Stimulated activated CD8-positive, alpha-beta memory T cell treated with anti-CD3 and anti-CD28 coated beads, Interleukin-4, amount 100 ng/mL, for 48 hours (primary cell): ENCODE measurements at places on chromosomes 3 and 15.

- no peak for DNase-seq
Measured at GRCh38 chr3:44074181-44074580, 167.5 kb upstream of the TOPAZ1 start.

DNA sequence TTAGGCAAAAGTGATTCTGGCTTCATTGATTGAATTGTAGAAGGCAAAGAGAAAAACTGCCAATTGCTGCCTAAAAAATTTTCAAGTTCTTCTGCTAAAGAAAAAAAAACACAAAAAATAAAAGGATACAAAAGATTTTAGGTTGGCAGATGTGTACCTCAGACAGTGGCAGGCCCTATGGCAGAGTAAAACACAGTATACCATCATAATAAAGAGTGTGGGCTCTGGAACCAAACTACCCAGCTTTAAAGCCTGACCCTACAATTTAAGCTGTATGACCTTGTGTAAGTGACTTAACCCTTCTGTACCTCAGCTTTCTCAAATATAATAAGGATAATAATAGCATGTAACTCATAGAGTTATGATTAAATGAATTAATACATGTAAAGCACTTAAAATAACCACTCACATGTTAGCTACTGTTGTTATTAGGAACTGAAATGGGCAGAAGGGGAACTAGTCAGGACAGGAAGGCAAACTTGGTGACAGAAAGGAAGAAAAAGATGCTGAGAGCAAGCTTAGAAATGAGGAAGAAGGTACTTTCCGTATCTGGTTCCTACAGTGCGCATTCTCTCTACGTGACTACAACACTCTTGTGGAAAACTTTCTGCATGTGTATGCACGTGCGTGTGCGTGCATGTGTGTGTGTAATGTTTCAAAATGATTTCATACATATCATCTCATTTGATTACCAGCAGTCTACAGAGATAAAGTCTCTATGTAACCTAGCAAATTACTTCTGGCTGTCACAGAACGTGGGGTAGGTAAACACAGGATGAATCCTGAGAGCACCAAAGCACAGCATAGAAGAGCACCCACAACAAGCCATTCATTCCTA lies 13.6 kb upstream of the GATM start:
- no peak for DNase-seq

GRCh38 chr3:21056293-21056692 lies 694.7 kb downstream of the ZNF385D start:
- no peak for DNase-seq

DNA sequence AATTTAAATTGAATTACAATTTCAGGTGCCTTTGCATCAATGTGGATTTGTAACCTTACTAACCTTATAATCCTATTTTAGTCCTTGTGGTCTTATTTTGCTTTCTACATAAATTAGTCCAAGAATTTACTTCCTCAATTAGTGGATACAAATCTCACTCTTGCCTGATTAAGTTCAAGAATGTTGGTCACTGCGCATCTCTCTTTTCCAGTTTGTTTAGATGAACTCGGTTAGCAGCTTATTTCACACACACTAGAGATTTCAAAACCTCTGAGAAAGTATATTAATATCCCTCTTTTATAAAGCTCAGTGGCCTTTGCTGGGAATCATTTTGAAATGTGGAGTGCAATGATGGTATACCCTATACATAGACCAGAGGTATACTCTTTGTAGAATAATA lies 243.4 kb downstream of the DTWD1 start:
- no peak for DNase-seq

GRCh38 chr3:18144571-18144970 lies 280.6 kb downstream of the SATB1 start:
- DNase-seq = no peak

DNA sequence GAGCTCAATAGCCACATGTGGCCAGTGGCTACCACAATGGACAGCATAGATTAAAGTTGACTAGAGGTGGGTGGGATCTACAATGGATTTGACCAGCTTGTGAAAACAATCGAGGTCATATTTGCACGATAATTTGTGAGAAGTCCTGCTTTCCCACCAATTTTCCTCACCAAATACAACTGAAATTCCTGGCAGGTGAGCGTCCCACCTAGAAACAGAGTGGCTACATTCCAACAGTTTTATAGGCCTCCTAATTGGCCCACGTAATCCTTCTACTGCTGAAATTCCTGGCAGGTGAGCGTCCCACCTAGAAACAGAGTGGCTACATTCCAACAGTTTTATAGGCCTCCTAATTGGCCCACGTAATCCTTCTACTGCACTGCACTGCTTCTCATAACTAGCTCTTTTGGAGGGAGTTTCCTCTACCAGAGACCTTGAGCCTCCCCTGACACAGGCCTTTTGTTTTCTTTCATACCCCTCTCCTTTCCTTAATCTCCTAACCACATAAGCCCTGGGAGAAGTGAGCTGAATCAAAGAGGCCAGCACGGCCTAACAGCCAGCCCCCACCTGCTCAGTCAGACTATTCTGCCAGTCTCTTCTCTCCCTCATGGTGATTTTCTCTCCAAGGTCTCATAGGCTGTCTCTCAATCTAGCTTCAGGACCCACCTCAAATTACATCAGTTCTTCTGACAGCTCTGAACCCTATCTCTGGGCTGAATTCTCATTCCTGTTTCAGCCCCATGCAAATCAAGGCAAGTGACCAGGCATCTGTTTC lies 80.2 kb downstream of the BFSP2 start:
- DNase-seq = no peak
